Activated CD4-positive, CD25-positive, alpha-beta regulatory T cell treated with anti-CD3 and anti-CD28 coated beads, Interleukin-2, amount 50 U/mL, for 24 hours (primary cell): ENCODE measurements at places on chromosomes 12 and 14.

DNA sequence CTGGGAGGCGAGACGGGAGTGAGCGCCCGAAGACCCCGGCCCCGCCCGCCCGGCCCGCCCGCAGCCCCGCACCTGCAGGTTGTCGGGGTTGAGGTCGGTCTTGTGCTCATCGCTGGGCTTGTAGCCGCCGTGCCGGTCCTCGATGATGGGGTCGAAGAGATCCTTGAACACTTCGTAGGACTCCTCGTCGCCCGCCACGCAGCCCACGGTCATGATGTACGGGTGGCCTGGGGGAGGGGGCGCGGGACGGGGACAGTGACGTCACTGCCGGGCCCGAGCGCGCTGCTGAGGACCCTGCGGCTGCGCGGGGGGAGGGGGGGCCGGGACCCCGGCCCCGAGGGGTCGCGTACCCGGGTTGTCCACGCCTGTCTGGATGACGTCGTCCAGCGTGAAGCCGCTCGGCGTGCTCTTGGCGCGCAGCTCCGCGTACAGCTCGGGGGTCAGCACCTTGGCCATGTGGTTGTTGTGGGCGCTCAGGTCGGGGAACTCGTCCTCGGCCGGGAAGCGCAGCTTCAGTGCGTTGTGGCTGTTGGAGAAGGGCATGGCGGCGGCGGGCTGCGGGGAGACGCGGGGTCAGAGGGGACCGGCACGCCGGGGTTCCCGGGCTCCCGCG is 573 bp downstream of the CKB start:
- ATAC-seq: no peak

DNA sequence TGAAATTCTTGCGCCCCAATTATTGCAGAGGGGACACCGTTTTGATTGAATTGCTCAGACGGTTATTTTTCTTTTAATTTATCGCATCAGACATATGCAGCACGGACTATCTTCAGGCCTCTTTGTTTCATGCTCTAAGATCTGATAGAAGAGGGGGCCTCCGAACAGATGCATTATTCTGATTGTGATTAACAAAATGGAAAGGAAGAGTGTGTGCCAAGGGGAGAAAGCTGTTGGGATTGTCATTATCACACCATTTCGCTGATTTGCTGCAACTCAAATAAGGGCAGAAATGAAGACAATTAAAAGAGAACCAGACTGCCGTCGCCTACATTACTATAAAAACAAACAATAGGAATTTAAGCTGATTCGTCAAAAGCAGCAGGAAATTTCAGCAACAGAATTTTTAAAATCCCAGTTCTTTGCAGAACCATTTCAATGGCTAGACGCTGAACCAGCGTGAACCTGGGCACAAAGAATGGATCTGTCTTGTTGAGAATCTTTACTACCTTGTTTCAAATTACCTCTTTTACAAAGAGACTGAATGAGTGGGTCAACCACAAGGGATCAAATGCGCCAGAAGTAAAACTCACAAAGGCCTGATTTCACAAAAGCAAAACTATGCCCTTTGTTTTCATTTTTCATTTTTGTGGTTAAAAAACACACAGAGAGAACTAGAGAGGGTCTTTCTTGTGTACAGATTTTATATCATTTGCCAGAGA is 30.6 kb downstream of the TMEM132D start:
- ATAC-seq: no peak

GRCh38 chr12:105466901-105467598 is 136.6 kb downstream of the C12orf75 start:
- ATAC-seq: no peak

DNA sequence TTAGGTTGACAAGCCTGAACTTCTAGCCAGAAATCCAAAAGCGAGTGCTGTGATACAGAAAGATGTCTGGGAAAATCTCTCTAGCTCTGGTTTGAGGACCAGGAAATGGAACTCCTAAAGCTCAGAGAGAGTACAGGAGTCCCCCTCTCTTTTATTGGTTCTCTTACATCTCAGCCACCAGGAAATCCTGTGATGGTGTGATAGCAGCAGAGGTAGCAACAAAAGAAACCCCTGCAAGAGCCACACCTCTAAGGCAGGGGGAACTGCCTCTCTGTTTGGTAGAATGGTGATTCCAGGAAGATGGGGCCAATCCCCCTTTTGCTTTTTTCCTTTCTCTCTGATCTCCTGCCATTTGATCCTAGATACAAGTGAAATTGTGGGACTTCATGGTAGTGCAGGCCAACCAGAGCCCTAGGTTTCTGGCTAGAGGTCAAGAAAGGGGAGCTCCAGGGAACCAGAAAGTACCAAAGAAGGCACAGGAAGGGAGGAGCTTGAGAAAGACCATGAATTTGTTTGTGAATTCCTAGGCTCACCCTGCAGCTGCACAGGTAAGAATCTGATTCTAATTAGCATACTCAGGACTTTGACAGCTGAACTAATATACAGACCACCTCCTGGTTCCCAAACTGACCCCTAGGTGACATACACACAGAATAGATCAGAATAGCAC is 88.5 kb downstream of the PAPLN start:
- no peak for ATAC-seq
